Activated naive CD8-positive, alpha-beta T cell treated with anti-CD3 and anti-CD28 coated beads, Interleukin-2, amount 50 U/mL, for 24 hours (primary cell): ENCODE measurements at places on chromosomes 3 and 15.

GRCh38 chr15:101128221-101129015 lies 123.4 kb downstream of the CHSY1 start:
- DNase-seq, result no peak

- DNase-seq, result no peak
These were observed 28.5 kb downstream of the SHC4 start for GRCh38 chr15:48935236-48935635.

GRCh38 chr15:47582233-47582632 lies 135.1 kb upstream of the SEMA6D start:
- no peak for DNase-seq

DNA sequence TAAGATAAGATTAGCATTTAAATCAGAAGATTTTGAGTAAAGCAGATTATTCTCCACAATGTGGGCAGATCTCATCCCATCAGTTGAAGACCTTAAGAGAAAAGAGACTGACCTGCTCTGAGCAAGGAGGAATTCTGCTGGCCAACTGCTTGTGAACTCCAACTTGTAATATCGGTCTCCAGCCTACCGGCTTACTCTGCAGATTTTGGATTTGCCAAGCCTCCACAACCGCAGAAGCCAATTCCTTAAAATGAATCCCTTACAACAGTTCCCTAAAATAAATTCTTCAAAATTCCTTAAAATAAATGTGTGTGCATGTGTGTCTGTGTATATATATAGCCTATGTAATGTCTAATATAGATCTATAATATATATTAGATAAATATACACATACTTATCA lies 107.4 kb upstream of the KLF13 start:
- DNase-seq, result no peak

DNA sequence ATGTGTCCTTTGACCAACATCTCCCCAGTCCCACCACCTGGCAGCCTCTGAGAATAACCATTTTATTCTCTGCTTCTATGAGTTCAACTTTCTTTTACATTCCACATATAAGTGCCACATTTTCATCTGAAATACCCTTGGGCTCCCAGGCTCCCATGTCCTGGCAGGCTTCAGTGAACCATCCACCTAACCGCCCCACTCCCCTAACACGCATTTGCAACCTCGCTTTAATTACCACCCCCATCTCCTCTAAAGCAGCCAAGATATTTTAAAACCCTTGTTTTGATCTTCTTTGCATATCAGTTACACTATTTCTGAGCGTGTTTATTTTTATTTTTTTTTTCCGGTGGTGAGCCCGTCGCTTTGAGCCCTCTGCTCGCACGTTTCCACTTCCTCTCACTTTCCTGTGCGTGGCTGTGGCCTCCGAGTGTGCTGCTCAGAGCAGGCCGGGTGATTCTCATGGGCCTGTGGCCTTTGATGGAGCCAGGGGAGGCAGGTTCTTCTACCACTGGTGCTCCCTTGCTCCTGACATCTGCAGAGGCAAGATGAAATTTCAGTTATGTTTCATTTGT lies 195.4 kb upstream of the LPP start:
- peak; percentile 54 for DNase-seq

DNA sequence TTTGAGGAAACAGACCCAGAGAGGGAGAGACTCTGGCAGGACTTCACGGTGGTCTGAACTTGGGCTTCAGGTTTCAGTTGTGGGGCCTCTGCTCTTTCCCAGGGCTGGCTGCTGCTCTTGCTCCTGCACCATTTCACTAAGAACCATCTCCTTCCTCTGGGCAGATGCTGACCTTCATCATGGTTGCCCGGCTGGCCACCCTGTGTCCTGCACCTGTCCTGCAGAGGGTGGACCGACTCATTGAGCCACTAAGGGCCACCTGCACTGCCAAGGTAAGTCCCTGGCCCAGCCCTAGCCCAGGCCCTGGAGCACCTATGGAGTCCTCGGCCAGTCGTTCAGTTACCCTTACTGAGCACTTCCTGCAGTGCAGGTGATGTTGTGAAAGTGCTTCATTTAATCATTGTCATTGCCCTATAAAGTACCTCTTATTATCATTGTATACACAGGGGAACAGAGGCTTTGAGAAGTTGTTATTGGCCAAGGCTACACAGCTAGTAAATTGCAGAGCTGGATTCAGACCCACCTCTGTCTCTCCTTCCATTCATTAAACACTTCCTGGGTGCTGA lies 10.0 kb downstream of the RPL32 start:
- no peak for DNase-seq

- DNase-seq, result peak; percentile 24
These were observed 6.7 kb upstream of the CCR1 start for GRCh38 chr3:46214751-46215352.

DNA sequence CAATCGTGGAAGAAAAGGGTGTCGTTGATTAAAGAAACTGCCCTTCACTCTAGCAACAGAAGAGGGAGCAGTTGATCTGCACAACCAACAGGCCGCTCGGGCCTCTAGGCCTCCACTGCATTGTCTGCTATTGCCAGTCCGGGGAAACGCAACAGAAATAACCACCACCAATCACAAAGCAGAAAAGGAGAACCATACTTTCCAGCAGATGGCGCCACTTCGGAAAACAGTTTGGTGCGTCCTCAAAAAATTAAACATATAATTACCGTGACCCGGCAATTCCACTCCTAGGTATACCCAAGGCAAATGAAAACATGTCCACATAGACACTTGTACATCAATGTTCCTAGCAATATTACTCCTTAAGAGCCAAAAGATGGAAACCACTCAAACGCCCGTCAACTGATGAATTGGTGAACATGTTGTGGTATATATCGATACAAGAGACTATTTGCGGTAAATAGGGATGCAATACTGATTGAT lies 154.1 kb downstream of the TJP1 start:
- DNase-seq, result peak; percentile 36

- DNase-seq, result no peak
These were observed 57.4 kb downstream of the DNASE1L3 start for GRCh38 chr3:58153371-58153770.

GRCh38 chr3:15903759-15904720 lies 106.3 kb upstream of the ANKRD28 start:
- no peak for DNase-seq

GRCh38 chr3:100516838-100517237 lies 24.4 kb downstream of the TMEM45A start:
- no peak for DNase-seq

DNA sequence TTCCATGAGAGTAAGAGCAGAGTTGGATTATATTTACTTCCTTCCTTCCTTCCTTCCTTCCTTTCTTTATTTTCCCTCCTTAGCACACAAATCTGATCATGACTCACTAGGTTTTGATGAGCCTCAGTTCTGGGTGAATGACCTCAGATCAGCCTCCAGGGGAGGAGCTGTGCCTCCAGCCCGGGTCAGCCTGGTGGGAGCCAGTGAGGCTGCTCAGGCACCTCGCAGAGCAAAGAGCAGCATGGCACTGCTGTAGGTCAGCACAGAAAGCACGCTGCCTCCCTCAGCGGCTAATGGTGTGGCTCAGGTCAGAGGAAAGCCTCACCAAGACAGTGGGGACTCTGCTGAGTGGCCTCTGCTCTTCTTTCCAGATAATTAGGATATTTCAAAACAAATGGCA lies 108.5 kb downstream of the SYNPR start:
- DNase-seq, result no peak

DNA sequence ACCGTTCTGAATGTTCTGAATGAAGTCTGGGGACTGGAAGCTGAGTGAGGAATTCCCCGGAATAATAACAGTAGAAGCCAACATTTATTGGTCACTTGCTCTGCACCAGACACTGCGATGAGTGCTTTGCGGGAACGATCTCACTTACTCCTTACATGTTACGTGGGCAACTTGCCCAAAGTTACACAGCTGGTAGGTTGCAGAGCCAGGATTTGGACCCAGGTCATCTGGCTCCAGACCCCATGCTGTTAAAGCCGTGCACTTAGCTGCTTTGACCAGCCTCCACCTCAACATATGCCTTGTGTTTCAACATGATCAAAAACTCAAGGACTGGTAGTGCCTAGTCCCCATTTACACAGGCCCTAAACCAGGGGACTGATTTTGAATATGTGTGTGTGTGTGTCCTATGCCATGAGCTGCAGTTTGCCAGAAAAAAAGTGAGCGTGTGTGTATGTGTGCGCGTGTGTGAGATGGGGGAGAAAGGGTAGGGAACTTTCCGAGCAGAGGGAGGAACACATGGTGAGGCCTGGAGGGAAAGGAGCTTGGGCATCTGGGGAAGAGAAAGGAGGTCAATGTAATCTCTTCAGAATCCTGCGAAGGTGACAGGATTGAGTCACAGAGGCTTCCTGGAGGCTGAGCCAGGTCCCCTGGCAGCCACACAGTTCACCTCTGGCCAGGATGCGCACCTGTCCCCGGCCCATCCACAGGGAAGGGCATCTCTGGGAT lies 28.9 kb downstream of the LINGO1 start:
- no peak for DNase-seq

GRCh38 chr3:13587442-13587841 lies 38.5 kb downstream of the FBLN2 start:
- no peak for DNase-seq

GRCh38 chr3:99777210-99777549 lies 40.5 kb upstream of the CMSS1 start:
- DNase-seq, result no peak

DNA sequence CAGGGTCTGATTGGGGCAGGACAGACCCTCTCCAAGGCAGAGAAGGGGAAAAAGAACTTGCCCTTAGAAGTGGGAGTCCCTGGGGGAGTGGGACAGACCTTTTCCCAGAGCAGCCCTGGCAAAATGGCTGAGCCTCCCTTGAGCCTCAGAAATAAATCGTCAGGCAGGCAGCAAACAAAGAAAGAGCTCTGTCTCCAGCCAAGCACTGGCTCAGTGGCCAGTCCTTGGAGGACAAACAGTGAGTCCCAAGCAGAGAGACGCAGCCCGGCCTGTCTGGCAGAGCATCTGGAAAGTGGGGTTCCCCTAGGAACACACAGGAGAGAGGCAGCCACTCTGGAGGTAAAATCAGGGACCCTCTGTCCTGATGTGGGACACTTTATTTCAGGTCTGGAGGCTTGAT lies 1.8 kb downstream of the SLC6A1 start:
- DNase-seq, result no peak

GRCh38 chr3:155022896-155023295 lies 57.2 kb upstream of the MME start:
- no peak for DNase-seq

DNA sequence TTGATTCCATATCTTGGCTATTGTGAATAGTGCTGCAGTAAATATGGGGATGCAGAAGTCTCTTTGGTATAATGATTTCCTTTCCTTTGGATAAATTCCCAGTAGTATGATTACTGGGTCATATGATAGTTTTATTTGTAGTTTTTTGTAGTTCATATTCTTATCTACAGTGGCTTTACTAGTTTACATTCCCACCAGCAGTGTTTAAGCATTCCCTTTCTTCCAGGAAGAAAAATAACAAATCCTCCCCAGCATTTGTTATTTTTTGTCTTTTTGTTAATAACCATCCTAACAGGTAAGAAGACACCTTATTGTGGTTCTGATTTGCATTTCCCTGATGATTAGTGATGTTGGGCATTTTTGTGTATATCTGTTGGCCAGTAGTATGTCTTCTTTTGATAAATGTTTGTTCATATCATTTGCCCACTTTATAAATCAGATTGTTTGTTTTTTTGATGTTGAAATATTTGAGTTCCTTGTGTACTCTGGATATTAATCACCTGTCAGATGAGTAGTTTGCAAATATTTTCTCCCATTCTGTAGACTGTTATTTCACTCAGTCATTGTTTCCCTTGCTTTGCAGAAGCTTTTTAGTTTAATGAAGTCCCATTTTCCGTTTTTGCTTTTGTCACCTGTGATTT lies 163.3 kb upstream of the THRB start:
- DNase-seq, result no peak

DNA sequence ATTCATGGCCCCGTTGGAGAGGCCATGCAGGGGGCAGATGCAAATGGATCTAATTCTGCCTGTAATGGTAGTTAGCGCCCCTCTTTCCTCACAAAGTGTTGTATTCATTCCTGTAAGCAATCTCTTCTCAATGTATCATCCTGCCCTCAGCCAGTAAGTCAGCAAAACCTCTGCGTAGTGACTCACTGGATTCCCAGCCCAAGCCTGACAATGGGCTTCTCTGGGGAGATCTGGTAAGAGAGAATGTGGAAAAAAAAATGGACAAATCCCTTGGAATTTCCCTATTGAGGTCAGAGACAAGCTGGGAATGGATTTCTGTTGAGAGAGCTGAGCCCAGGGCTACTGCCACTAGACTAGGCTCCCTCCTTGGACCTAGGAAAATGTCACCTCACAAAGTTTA lies 25.4 kb downstream of the ADPGK start:
- no peak for DNase-seq

GRCh38 chr3:99648101-99648500 lies 9.7 kb downstream of the COL8A1 start:
- DNase-seq, result no peak

- no peak for DNase-seq
These were observed 48.9 kb downstream of the ASB7 start for GRCh38 chr15:100651253-100651652.

GRCh38 chr15:48177766-48178647 lies at the start of gene MYEF2:
Gene MYEF2 (minus strand): TSS chr15:48178295. CDS start chr15:48178237, 58 bp downstream.
- peak; percentile 74 for DNase-seq

- DNase-seq, result no peak
These were observed 62.8 kb upstream of the SEC22A start for GRCh38 chr3:123138839-123139444.

DNA sequence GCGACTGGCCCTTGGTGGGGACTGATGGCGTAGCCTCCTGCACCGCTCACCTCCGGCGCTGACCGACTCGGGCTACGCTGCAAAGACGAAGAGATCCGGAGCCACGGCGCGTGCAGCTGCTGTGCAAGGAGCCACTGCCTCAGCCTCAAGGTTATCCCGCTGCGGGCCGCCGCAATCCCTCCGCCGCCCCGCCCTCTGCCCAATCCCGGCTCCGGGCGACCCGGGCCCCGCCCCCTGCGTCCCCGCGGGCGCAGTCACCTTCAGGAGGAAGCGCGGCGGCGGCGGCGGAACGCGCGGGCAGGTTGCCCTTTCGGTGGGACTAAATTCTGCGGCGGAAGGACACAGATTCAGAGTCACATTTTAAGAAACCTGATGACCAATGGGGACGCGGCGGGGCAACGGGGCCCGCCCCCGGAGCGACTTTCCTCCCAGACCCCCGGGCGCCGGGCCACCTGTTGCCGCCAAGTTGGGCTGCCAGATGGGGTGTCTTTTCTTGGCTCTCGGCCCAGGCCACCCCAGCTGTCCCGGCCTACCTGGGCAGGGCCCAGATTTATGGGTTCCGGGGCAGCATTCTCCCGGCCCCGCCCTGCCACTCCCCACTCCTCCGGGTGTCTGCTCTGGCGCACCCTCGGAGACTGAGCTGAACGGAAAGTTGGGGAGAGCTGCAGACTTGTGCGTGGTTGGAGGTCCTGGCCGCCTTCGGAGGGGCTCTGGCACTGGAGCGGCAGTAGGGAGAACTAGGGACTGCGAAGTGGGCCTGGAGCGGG lies at the start of gene PKM:
Gene PKM (minus strand): TSS at position 125 of the 767 bp plus-strand sequence. CDS start 12,093 bp downstream, outside the sequence.
- peak; percentile 99 for DNase-seq

GRCh38 chr15:67813104-67813634 lies 12.1 kb upstream of the SKOR1 start:
- no peak for DNase-seq

GRCh38 chr15:44298878-44299277 lies 10.4 kb downstream of the GOLM2 start:
- DNase-seq, result no peak
